Stimulated activated CD8-positive, alpha-beta memory T cell treated with anti-CD3 and anti-CD28 coated beads, Interleukin-2, amount 100 ng/mL, for 1 hour (primary cell): ENCODE measurements at places on chromosomes 3 and 15.

- DNase-seq = no peak
Observed at GRCh38 chr15:69232765-69233164, 65.9 kb upstream of the PAQR5 start.

DNA sequence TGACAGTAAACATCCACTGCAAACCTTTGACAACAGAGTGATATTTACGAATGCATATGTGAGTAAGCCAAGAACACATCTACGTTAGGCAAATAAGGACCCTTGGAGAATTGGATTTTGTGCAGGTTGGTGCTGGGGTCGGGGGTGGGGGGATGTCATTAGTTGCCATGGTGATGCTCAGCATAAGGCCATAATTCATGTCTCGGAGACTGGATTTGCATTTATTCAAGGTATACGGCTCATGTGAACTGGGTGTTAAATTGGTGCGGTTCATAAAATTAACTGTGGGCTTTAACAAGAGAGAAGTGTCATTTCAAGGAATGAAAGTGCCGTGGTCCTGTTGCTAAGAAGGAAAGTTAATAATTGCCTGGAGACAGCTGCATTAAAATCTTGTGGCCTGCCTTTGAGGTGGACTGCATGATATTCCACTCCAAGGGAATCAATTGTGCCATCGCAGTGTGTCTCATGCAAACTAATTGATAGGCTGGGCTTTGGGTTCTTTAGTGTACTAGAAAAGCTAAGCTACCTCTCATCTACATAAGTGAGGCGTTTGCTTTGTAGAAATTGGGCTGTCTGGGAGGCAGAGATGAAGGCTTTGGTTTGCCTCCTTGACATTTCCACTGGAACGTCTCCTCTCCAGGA lies 228.9 kb upstream of the FEZF2 start:
- DNase-seq = no peak

DNA sequence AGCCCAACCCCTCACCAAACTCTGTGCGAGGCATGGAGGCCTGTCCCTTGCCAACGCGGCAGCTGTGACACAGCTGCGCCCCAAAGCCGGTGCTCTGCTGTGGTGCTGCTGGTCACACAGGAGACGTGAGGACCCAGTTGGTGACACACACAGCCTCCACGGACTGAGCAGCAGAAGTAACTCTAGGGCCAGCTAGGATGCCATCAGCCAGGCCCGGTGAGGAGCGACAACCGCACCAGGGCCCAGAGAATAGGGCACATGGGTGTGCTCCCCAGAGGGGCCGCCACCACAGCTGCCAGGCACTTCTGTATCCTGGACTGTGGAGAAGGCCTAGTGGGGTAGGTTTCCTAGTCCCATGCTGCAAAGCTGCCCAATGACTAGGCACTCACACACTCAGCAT lies 10.7 kb downstream of the ZXDC start:
- no peak for DNase-seq

DNA sequence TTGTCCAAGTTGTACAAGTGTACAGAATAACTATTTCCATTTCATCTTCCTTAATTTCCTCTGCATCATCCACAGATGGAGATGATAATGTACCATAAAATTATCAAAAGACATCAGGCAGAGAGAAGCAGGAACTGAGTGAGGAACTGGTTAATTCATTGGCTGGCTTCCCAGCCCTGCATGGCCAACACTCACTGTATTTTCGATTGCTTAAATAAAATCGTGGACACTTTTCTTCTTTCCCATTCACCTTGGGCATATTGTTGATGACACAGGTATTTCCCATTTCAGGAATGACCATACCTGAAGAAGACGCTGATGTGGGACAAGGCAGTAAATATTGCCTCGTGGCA lies 144.2 kb upstream of the ABHD17C start:
- DNase-seq = no peak

DNA sequence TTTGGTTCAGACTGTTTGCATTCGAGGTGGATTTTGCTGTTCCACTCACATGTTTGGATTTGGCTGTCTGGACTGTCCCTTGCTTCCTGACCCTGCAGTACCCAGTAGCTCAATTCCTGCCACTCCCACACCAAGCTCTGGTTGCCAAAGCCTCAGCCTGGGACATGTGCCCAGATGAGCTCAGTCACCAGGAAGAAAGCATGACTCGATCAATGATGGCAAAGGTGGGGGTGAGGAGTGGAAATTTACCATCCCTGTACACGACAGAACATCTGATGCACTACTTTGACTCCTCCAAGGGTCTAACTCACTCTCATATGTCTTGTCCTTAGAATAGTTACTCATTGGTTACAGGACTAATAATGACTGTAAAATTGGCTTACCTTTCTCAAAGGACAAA lies 45.2 kb downstream of the ZNF385D start:
- DNase-seq = no peak
